ENCODE measurements at places on chromosomes 11 and 22. TPM values are rescaled to one million over a fixed set of nuclear protein-coding genes. Genes with fewer than 3 reads are reported as not detected.

Gene DERL3
- polyA plus RNA-seq: 24.5 TPM

Gene MS4A2
- polyA plus RNA-seq: 1.2 TPM

Gene HORMAD2
- not detected for polyA plus RNA-seq

Gene LZTR1
- polyA plus RNA-seq: 33.7 TPM
